Islet precursor cell (in vitro differentiated cells): ENCODE measurements at places on chromosomes 7 and 10.
A peak's percentile ranks its signal among the peaks of the same experiment; 100 is the strongest.

DNA sequence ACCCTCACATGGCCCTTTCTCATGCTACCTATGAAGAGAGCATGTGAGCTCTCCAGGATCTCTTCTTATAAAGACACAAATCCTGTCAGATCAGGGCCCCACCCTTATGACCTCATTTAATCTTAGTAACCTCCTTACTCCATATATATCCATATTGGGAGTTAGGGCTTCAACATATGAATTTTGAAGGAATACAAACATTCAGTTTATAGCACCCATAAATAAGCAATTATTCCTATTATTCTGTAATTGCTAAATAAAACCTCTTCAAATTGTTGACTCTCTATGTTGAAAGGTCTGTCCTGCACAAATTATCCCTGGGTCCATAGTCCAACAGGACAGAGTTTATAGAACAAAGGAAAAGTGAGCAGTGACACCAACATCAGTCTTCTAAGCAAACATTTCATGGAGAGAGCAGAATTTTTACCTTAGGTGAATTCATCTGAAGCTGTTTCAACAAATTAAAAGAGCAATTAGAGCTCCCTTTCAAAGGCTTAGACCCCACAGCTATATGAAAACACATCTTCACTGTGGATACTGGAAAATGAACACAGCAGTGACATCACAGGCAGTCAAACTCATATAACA is 12.2 kb downstream of the DOCK4 start:
- DNase-seq, result no peak

DNA sequence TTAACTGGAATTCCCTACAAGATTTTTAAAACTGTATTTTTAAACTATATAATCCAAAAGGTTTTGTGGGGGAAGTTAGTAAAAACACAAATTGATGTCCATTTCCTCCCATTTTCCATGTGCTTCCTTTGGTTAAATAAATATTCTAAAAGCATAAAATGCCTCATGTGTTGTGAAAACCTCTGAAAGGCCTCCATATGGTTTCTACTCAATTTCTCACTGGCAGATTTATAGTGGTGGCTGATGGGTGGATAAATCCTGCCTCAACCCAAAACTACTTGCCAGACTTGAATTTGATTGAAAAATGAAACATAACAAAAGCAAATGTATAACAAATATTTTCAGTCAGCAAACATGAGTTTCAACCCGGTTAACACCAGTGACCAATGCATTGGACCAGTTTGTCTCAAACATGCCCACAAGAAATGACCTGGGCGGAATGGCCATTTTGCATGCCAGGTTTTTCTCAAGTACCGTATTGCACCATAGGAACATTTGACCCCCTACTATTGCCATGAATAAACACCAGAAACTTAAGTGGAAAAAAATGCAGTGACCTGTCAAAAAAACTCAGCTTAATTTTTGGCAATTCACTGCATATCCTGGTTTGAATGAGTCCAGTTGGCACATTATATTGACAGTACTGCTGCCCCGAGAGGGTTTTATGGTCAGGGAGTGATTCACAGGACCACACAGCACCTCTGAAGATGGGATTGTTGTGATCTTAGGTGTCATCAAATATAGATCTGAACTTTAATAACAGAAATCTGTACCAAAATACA is 454.6 kb upstream of the ANKRD30A start:
- no peak for DNase-seq

GRCh38 chr7:83684928-83685327 is 36.0 kb upstream of the SEMA3E start:
- peak; percentile 96 for DNase-seq

DNA sequence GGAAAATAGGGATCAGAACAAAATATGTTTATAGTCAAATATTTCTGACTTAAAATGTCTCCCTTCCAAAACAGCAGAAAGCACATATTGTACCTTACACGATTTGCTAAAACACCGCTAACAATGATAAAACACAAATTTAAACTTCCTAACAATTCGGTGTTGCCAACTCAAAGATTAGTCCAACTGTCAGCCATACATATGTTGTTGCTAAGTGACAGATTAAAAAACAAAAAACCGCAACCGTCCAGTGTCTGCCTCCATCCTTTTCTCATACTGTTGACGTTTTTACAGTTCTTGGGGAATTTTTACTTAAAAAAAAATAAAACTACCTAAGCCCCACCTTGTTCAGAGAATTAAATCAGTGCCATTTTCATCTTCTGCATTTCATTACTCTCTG is 118.0 kb downstream of the RAB11FIP2 start:
- DNase-seq, result no peak

DNA sequence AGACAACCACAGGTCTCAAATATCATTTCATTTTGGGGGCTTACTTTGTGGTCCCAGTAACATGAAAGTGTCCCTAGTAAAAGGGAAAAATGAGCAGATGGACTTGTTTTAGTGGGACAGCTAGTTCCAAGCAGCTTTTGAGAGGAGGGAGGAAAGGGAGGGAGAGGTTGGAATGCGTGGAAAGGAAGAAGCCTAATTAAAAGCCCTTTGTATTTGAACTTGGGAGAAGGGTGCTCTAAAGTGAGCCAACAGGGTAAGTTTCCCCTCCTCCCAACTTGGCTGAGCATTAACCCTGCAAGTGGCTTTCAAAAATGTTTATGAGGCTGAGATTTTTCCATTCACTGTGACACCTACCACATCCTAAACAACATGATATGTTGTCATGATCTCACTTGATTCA is 38.8 kb upstream of the LYZL1 start:
- DNase-seq, result no peak

- DNase-seq, result peak; percentile 38
These were observed 54.4 kb downstream of the ADCYAP1R1 start for GRCh38 chr7:31106303-31107105.

DNA sequence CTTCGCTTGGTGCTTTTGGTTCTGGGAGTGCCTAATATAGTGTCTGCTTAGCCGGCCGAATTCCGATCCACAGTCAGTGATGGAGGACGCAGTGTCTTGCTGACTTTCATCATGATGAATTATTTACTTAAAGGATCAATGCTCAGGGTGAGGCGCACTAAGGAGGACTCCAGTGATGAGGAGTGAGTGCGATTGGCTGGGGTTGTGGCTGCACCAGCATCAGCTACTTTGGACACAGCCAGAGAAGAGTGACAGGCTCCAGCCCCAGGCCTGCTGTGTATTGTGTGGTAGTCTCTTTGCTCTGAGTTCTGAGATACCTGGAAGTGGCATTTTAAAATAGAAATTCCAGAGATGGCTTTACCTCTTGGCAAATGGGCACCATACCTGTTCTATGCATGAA is 73.3 kb upstream of the ANLN start:
- DNase-seq, result no peak

DNA sequence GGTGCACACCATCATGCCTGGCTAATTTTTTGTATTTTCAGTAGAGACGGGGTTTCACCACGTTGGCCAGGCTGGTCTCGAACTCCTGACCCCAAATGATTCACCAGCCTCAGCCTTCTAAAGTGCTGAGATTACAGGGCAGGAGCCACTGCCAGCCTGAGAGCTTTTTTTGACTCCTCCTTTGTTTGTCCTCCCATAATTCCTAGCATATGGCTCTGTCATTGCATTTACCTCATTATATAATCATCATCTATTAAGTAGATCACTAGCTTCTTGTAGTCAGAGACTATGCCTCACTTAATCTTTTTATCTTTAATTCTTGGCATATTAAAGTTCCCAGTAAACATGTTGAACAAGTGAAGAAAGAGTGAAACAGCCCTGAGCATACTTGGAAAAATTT is 82.1 kb downstream of the CPEB3 start:
- no peak for DNase-seq

DNA sequence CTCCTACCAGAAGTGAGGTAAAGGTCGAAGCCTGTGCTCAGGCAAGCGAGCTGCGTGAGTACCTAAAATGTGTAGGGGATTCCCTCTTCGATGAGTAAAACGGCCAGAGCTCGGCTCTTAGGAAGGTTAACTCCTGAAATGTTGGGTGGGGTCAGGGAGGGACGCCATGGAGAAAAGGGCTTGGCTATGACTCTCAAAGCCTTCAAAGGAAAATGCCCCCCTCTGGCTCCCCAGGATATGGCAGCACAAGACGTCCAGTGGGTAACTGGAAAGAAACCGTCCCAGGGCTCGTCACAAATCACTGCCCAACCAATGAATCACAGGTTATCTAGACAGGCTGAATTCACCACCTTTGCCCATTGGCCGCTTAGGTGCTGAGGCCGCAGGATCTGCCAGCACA is 58.0 kb downstream of the CALML3 start:
- peak; percentile 75 for DNase-seq

DNA sequence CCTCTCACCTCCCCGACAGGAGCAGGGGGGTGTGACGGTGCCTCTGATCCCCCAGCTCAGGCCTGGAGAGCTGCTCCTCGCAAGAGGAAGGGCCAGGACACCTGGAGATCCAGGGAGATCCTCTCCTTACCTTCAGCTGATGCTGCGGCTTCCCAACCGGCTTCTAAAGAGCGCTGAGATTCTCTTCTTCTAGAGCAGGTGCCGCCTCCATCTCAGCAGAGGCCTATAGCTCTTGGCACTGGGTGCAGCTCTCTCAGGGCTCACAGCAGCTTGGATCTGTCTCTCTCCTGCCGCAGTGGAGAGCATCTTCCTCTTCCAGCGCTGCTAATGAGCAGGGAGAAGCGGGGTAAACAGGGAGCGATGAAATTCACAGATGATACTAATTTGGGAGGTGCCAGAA is 189.6 kb upstream of the PLXNA4 start:
- no peak for DNase-seq

GRCh38 chr10:104041891-104042535 is 43.7 kb downstream of the COL17A1 start:
- peak; percentile 53 for DNase-seq

DNA sequence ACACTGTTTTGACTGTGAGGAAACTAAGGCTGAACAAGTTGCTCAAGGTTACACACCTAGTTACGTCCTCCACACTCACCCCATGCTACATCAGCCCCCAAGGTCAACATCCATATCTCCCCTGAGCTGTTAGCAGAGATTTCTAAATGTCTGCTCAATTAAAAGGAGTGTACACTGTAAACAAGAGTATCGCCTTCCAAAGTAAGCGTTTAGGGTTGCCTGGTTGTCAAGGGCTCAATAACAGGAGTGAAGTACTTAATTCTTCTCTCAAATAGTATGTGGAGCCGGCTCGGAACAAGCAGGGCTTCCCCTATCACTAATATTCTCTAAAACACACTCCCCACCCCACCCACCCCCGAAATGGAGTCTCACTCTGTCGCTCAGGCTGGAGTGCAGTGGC is 412.8 kb upstream of the GALNT17 start:
- no peak for DNase-seq

- no peak for DNase-seq
These were observed 3.7 kb upstream of the IFIT1B start for GRCh38 chr10:89373916-89374711.

- no peak for DNase-seq
These were observed 64.0 kb downstream of the CDC123 start for GRCh38 chr10:12259988-12260387.

DNA sequence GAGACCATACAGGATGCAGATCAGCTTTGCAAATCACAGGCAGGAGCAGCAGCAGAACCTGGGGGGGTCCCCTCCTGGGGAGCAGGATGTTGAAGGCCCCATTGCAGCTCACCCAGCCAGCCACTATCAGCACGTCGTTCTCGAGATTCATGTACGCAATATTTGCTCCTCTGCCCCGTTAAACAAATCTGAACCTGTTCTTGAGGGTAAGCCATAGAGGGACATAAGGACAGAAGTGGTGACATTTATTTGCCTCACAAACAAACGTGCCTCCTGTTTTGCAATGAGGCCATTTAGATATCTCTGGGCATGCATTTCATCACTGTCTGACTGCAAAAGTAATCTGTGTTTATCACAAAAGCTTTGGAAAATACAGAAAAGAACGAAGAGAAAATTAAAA is 87.3 kb upstream of the BAIAP2L1 start:
- no peak for DNase-seq

GRCh38 chr7:119988401-119988800 is 284.6 kb upstream of the KCND2 start:
- DNase-seq, result no peak

GRCh38 chr10:72264536-72264935 is 9.2 kb upstream of the DDIT4 start:
- no peak for DNase-seq

DNA sequence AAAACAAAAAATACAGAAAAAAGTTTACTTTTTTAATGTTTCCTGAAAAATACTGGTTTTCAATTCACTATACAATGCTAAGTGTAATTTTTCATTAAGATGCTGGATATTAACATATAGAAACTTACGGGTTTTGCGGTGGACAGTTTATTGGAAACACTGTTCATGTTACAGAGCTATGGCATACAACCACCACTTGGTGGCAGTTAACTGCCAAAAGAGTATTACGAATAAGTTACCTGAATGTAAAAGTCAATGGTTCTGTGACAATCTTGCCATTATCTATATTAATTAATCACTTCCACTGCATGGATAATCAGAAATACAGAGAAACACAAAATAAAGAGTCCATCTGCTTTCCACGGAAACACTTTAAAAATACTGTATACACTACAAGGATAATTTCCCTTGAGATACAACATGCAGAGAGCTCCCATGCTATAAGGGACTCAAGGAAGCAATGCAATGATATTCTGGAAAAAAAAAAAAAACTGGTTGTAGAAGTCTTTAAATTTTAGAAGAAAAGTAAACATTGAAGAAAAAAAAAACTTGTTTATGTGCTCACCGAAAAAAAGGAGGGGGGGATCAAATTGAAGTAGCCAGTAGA is 97.0 kb downstream of the TPK1 start:
- DNase-seq, result no peak

- no peak for DNase-seq
These were observed 101.8 kb upstream of the STRIP2 start for GRCh38 chr7:129332254-129333035.

- peak; percentile 1 for DNase-seq
These were observed 589.3 kb downstream of the DNAJB6 start for GRCh38 chr7:157926107-157926506.

GRCh38 chr7:140640060-140640637 is 464 bp downstream of the DENND2A start:
- DNase-seq, result peak; percentile 74

- peak; percentile 95 for DNase-seq
These were observed 24.8 kb upstream of the EIF5AL1 start for GRCh38 chr10:79487296-79488194.

- no peak for DNase-seq
These were observed 79.3 kb downstream of the CSTF2T start for GRCh38 chr10:51620131-51620530.

GRCh38 chr7:20238754-20239324 is 21.7 kb upstream of the MACC1 start:
- no peak for DNase-seq

- peak; percentile 74 for DNase-seq
These were observed 581 bp downstream of the PTPRZ1 start for GRCh38 chr7:121873289-121874194.

GRCh38 chr10:123807444-123808035 is 84.1 kb downstream of the CPXM2 start:
- DNase-seq, result peak; percentile 50

DNA sequence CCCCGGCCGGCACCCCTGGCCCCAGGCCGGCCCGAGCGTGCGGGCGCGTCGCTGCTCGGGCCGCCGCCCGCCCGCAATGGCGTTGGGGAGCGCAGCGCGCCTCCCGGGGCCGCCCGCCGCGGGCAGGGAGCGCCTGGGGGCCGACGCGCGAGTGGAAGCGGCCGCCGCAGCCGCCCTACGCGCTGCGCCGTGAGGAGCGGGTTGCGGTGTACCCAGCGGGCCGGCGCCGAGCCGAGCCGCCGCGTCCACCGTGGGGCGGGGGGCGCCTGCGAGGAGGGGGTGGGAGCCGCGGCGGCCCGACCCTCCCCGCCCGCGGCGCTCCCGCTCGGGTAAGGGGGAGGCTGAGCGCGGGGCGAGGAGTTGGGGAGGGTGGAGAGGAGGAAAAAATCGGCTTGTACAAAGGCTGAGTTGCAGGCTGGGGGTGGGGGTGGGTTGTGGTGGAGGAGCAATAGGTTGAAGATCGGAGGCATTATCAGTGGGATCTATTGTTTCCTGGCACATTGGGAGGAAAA is 473 bp downstream of the PPP1R9A start:
- no peak for DNase-seq
